ENCODE measurements at places on chromosomes 3 and 15.

GRCh38 chr15:75230551-75231371 is 27.4 kb upstream of the GOLGA6C start:
- no peak for DNase-seq

GRCh38 chr3:191085091-191085490 is 114.0 kb upstream of the OSTN start:
- no peak for DNase-seq

GRCh38 chr3:197234947-197235914 is 63.2 kb downstream of the DLG1 start:
- no peak for DNase-seq

GRCh38 chr15:63335543-63336240 is 46.0 kb downstream of the CA12 start:
- no peak for DNase-seq

- no peak for DNase-seq
These were observed 42.6 kb downstream of the TNK2 start for GRCh38 chr3:195865752-195866151.

- DNase-seq = no peak
These were observed 300.7 kb downstream of the WDR72 start for GRCh38 chr15:53458736-53459135.

- DNase-seq = no peak
These were observed 42.3 kb downstream of the KLHL6 start for GRCh38 chr3:183513046-183513706.

DNA sequence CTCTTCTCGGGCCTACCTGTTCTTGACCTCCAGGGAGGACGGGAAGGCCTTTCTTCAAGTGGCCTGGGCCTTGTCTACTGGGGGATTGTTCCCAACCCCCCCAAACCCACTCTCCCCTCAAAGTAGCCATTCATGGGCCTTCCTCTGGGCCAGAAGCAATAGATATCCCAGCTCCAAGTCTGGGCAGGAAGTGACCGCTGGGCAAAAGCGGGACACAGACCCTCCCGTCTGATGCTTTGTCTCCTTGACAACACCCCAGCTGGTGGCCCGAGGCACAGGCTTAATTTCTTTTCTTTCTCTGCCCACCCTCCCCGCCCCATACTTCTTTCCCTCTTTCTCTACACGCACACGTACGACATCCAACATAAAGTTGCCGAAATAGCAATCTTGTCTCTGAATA is 41.4 kb upstream of the FEZF2 start:
- DNase-seq = no peak

DNA sequence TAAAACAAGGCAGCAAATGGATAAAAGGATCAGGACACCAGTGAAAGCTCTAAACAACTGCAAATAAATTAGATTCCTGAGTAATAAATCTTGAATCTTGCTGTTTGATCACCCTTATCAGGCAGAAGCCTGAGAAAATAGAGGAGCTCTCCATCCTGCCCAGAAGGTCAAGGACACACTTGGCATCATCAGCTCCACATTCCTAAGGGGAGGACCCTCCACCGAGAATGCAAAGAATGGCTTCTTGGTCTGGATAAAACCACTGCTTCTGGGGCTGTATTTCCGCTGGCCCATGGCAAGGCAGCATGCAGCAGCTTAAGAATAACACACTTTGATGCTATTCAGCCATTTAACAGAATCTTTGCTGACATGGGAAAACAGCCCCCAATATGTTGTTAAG is 108.9 kb upstream of the TSC22D2 start:
- no peak for DNase-seq

DNA sequence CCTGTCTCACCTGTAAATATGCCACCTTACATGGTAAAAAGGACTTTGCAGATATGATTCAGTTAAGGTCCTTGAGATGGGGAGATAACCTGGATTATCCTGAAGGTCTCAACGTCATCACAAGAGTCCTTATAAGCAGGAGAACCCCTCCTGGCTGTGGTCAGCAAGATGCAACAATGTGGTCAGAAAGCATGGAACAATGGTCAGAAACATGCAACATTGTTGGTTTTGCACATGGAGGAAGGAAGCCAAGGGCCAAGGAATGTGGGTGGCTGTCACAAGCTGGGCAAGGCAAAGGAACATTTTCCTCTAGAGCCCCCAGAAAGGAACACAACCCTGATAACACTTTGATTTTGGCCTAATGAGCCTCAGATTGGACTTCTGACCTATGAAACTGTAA is 9.4 kb upstream of the SUMF1 start:
- no peak for DNase-seq

DNA sequence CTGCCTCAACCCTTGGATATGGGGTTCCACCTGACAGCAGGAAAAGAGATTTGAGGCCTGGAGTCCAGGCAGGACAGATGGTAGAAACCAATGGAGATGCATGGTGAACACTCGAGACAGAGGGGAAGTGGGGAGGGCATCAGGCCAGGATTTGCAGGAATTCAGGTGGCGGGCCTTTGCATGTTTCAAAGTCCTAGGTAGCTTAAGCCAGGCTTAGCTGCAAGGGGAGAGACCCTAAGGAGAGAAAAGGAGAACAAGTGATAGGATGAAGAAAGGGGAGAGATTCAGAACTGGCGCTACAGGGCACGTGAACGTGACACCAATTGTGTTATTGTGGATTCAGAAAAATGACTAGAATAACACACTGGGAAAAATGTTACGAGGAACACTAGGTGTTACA is 182.6 kb downstream of the PDZRN3 start:
- no peak for DNase-seq

DNA sequence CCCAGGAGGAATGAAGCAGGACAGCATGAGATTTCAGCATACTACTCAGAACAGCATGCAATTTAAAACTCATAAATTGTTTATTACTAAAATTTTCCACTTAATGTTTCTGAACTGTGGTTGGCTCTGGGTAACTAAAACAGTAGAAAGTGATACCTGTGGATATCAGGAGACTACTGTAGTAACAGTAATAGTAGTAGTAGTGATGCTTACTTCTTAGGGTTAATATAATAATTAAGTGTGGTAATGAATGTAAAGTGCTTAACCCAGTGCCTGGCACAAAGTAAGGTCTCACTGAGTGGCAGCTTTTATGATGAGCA is 117.3 kb downstream of the NR1I2 start:
- no peak for DNase-seq

- no peak for DNase-seq
These were observed 11.8 kb downstream of the MYO1E start for GRCh38 chr15:59360896-59361295.
